ENCODE measurements at places on chromosomes 16 and 17.

- DNase-seq = no peak
These were observed 27.7 kb upstream of the FAAP100 start for GRCh38 chr17:81579821-81580321.

- no peak for DNase-seq
These were observed 11.2 kb downstream of the TADA2A start for GRCh38 chr17:37417852-37418251.

DNA sequence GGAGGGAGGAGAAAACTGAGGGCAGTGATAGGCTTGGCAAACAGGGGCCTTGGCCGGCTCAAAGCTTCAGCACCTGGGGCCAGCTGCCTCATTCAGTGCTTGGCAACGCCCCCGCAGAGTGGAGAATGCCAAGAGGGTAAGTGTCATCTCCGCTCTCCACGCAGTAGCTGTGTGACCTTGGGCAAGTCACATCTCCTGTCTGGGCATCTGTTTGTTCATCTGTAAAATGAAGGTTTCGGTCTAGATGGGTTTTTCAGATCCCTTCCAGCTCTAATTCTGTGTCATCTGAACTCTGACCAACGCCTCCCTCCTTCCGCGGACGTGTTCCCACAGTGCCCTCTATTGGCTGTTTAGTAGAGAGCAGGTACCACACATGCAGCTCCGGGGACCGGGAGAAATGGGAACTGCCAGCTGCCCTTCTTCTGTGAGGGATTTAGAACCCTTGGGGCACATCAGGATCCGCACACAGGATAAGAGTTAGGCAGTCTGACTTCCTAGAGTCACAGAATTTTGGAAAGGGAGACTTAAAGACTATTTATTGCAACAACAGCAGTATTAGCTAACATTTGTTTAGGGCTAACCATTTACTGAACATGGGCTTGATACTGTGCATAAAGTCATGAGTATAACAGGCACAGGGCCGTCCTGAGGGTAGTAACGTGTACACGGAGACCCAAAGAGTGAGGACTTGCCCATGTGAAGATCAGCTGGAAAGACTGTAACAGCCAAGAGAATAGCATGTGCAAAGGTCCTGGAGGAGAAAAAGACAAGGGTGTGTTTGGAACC lies 26.8 kb downstream of the GP2 start:
- peak; percentile 66 for DNase-seq

DNA sequence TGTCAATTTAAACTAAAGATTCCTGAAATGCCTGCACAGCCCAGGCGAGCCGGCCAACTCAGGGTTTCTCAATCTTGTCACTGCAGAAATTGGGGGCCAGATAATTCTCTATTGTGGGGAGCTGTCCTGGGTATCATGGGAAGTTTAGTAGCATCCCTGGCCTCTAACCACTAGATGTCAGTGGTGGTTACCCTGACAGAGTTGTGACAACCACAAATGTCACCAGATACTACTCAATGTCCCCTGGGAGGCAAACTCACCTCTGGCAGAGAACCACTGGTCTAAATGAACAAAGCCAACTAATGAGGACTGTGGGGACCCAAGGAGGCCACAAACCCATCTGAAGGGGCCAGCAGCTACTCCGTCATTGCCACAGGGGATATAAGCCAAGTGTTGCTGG lies 90.9 kb downstream of the MYH11 start:
- DNase-seq = peak; percentile 20

- no peak for DNase-seq
These were observed 23.9 kb downstream of the PITPNM3 start for GRCh38 chr17:6532441-6532885.

DNA sequence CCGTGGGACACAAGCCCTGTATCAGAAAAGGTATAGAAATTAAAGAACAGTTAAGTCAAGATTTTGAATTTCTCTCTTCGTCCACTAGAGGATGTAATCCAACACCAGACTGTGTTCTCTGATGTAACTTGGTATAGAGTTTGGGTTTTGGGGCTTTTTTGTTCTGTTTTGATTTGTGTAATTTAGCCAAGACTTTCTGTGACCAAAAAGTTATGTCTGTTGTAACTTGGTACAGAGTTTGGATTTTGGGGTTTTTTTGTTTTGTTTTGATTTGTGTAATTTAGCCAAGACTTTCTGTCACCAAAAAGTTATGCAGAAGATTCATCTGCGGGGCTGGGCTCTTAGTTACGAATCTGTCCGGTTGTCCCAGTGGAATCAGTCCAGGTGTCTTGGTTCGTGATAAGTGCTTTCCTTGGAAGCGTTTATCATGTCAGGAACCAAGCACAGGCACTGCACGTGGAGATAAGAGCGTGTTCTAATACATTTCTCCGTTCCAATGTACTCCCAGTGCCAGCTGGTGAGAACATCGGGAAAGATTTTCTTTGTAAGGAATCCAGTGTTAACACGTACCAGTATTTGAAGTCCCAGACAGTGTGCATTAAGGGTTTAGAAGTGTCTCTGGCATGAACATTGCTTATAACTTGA lies 44.1 kb upstream of the SEC14L1 start:
- DNase-seq = peak; percentile 24

- no peak for DNase-seq
These were observed 4.1 kb upstream of the SLC5A10 start for GRCh38 chr17:18947866-18948265.

DNA sequence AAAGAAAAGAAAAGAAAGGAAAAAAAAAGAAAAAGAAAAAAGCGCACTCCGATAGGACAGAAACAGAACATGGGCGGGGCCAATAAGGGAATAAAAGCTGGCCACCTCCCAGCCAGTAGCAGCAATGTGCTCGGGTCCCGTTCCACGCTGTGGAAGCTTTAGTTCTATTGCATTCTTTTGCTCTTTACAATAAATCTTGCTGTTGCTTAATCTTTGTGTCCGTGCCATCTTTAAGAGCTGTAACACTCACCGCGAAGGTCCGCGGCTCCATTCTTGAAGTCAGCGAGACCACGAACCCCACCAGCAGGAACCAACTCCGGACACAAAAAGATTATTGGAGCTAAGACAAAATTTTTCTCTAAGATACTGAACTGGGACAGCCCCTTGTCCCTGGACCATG lies 3.1 kb upstream of the ARL5C start:
- no peak for DNase-seq

- DNase-seq = peak; percentile 2
These were observed 30.1 kb downstream of the DNAH9 start for GRCh38 chr17:11628374-11628773.

All from NCI-H526 (cell line).